ENCODE measurements at places on chromosomes 7 and 10.

GRCh38 chr10:132305654-132306342, 2.0 kb downstream of the STK32C start:
- no peak for DNase-seq

GRCh38 chr7:149005427-149006344, 22.6 kb downstream of the PDIA4 start:
- peak; percentile 65 for DNase-seq

GRCh38 chr7:98669329-98670000, 52.4 kb downstream of the NPTX2 start:
- DNase-seq: no peak

DNA sequence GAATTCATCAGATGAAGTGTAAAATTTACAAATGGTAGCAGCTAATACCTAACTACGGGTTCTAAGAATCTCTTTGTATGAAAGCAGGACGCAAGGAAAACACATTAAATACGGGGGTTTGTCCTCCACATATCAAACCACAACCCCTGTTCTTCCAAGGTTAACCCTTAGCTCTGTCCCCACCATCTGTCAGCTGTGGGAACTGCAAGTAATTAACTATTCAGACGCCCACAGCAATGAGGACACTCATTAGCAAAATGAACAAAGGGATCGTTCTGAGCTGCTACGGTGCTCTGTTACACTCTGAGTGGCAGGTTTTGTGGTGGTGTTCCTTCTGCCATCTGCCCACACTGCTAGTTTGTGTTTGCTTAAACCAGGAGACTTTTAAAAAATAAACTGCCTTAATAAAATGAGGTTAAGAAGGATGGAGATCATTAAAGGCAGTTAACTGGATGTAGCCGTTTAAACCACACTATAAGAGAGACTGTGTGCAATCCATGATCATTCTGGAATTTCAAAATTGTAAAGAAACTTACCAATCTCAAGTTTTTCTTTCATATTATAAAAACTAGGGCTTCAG, 51.4 kb downstream of the C10orf67 start:
- DNase-seq: no peak

DNA sequence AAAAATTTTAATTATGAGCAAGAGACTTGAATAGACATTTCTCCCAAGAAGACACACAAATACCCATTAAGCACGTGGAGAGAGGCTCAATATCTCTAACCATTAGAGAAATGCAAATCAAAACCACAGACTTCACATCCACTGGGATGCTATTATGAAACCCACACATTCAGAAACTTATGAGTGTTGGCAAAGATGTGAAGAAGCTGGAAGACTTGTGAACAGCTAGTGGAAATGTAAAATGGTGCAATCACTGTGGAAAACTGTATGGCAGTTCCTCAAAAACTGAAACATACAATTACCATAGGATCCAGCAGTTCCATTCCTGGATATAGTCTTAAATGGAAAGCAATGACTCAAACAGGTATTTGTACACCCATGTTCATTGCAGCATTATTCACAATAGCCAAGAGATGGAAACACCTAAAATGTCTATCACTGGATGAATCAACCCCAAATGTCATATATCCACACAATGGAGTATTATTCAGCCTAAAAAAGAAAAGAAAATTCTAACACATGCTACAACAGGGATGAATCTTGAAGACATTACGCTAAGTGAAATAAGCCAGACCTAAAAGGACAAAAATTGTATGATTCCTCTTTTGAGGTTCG, 53.5 kb upstream of the FRMD4A start:
- no peak for DNase-seq

DNA sequence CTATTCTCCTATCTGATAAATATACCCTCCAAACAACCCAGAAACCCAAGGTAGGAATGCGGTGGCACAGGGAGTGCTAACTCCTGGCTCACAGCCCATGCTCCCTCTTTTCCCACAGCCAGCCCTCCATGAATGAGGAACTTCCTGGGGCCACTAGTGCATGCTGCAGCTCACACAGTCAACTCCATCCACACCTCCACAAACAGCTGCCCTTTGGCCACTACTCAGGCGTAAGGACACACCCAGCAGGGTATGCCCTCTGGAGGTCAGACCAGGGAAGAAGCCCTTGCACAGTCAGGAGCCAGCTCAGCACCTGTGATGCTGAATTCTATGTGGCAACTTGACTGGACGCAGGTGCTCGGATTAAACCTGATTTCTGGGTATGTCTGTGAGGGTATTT, 85.2 kb upstream of the PIK3CG start:
- DNase-seq: no peak

Measured in stimulated activated CD8-positive, alpha-beta memory T cell treated with anti-CD3 and anti-CD28 coated beads, Interleukin-4, amount 100 ng/mL, for 4 hours (primary cell).